ENCODE measurements at places on chromosomes 5 and 9.

GRCh38 chr5:80250801-80251200 lies 5.0 kb downstream of the SERINC5 start:
- DNase-seq: no peak

GRCh38 chr9:78097541-78097940 lies 65.9 kb upstream of the GNAQ start:
- DNase-seq: no peak

DNA sequence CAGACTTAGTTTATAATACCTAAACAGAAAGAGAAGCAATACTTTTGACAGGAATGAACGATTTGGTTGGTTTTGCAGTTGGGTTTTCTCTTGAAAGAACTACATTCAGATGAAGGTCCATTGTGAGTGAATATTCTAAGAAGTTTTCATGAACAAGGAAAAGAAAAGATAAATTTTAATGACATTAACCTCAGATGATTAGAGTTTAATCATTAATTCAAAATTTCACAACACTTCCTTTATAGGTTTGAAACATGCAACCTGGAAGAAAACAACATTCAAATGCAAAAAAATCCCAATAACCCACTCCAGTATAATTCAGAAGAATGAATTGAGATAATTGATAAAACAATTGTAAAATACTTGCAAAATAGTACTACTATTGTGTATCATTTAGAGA lies 23.8 kb downstream of the EQTN start:
- DNase-seq: no peak

DNA sequence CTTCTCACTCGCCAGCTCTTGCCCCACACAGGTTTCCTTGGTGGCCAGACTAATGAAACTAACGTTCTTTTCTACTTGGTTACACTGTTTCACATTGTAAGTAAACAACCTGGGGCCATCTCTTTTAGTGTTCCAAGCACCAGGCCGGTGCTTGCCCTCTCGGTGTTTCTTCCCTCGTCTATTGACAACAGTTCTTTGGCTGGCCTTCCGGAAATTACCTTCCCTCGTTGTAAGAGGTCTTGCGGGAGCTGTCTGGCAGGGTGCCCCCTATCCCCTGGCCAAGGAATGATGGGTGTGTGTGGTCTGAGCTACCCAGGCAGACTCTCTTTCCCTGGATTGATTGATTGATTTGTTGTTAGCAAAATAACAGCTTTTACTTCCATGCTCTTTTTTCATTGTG lies 918 bp upstream of the MYMK start:
- no peak for DNase-seq

DNA sequence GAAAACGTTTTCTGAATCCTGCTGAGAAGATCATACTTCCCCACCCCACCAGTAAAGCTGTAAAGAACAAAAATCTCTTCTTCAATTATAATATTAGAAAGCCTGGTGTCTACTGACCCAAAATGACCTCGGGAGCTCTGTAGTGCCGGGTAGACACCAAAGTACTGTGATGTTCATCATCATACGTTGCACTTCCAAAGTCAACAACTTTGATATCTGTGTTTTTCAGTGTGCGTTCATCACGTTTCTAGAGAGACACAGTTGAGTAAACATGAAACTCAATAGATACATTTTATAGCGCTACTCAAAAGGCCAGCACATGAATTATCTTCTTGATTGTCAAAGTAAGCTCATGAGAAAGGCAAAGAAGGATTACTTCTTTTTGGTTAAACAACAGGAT lies 14.6 kb downstream of the CLK4 start:
- no peak for DNase-seq

DNA sequence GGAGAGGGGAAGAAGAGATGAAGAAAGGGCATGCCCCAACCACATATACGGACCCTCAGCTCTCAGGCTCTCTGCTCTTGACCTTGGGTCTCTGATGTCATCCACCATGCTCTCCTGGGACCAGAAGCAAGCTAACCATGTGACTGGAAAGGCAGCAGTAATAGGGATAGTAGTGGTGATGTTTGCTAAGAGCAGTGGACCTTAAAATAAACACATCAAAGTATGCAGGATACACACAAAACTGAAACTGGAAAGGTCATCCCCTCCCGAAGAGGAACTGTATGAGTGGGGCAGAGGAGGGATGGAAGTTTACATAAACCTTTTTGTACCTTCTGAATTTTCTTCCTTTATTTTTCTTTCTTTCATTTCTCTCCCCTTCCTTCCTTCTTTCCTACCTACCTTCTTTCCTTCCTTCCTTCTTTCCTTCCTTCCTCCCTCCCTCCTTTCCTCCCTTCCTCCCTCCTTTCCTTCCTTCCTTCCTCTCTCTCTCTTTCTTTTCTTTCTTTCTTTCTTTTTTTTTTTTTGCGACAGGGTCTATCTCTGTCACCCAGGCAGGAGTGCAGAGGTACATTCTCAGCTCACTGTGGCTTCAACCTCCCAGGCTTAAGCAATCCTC lies 8.1 kb upstream of the PTPN3 start:
- DNase-seq: no peak

DNA sequence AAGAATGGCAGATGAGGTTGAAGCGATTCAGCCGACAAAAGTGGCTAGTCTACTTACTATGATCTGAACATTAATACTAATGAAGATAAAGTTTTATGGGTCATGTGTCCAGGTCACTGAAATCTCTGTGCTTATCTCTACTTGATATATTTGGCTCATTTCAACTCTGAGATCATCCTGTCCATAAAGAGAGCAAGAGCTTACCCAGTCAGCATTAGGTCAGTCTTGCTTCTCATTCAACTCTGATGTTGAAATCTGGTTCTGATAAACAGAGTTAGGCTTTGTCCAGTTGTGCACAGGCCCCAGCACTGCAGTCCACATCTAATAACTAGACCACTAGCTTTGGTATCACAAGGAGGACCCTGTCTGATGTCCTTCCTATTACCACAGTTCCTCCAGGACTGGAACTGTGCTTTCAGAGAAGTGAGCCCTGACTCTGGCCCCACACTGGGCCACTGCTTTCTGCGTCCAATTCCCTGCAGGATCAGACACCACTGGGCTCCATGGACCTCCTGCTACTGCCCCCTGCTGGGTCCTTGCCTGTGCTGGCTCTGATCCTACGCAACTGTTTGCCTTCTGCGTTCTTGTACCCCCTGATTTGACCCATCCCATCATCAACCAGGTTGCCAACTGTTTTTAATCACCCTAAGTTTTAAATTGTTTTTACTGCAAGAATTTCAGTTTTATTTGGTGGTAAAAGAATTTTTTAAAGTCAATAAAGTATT lies 23.7 kb upstream of the FAM120A start:
- no peak for DNase-seq

GRCh38 chr9:68608763-68609162 lies 68.1 kb upstream of the TMEM252 start:
- no peak for DNase-seq

DNA sequence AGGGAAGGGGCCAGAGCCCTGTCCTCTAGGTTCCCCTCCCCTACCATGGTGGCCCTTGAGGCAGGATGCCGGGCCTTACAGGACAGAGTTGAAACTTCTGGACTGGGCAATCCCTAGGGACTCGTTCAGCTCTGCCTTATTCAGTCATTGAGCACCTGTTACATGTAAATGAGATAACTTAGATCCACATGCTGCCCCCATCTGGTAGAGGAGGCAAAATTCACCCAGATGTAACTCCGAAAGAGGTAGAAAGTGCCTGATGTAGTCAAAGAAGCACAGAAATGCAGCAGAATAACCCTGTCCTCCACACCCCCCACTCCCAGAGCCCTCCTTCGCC lies 1.5 kb downstream of the GGTA1 start:
- peak; percentile 83 for DNase-seq

DNA sequence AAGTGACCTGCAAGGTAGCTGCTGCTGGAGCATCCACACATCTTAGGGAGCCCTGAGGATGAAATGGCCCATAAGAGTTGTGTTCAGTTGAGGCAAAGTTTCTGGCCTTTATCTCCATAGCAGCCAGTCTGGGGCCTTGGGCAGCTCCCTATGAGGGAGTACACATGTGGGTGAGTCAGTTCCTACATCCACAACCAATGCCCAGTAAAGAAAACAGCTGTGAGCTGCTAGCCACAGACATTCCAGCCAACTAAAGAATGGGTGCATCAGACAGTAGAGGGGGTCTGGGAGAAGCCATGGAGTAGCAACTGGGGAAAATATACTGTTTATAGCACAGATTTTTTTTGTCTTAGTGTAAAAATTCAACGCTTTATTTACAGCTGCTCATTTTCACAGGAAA lies 720.7 kb downstream of the TLE1 start:
- no peak for DNase-seq

GRCh38 chr9:116555556-116556155 lies 131.4 kb upstream of the TRIM32 start:
- DNase-seq: no peak

DNA sequence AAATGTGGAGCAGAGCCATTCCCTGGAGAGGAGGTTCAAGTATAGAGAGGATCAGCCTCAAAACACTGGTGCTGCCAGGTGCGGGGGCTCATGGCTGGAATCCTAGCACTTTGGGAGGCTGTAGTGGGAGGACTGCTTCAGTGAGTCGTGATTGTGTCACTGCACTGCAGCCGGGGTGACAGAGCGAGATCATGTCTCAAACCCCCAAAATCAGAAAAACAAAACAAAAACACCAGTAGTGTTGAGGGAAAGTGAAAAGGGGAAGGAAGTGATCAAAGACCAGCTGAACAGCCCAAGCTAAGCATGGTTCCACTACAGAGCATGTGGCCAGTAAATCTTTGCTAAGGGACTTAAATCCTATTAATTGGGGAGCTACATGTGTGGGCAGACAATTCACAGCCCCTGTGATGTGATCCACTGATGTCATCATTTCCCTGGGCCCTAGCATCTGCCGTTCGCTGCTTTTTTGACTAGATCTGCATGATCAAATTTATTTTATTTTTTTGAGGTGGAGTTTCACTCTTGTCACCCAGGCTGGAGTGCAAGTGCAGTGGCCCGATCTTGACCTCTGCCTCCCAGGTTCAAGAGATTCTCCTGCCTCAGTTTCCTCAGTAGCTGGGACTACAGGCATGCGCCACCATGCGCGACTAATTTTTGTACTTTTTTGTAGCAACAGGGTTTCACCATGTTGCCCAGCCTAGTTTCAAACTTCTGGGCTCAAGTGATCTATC lies 2.7 kb upstream of the PCBD2 start:
- DNase-seq: no peak

Data from NCI-H1694 (cell line).